Activated B cell treated with CpG ODN at 0.5 μM for 24 hours (primary cell): ENCODE measurements at places on chromosomes 3 and 15.

DNA sequence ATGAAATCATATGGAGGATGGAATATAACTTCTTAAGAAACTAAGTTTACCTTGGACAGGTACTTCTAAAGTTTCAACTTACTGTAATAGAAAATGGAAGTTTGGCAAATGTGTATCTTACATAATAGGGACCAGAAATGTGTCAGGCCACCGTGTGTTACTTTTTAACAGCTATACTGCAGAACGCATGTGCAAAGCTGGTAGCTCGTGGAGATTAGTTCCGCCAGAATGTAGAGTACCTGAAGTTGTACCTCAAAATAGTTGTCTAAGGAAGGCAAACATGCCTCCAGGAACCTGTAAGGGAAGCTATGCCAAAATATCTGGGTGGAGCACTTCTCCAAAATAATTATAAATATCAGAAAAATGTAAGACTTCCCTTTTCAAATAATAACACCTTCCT, 920.6 kb downstream of the ROBO1 start:
- no peaks in the 10 kb centered on the region for H3K36me3 ChIP-seq
- H3K27ac ChIP-seq = no peak overlapping the region
- DNase-seq = no peak
- H3K4me1 ChIP-seq = no peaks in the 10 kb centered on the region

- H3K36me3 ChIP-seq = no peaks in the 10 kb centered on the region
- no peak overlapping the region for H3K27ac ChIP-seq
- H3K4me1 ChIP-seq = peaks cover 5% of the 10 kb centered on the region
- H3K27me3 ChIP-seq = no peaks in the 10 kb centered on the region
Observed at GRCh38 chr3:185337231-185337816, 25.6 kb upstream of the MAP3K13 start.

GRCh38 chr15:84570164-84570735, 30.6 kb upstream of the ZSCAN2 start:
- no peaks in the 10 kb centered on the region for H3K27me3 ChIP-seq
- peak overlapping the region; percentile 91 for H3K4me3 ChIP-seq
- DNase-seq = peak; percentile 44
- H3K4me1 ChIP-seq = peaks cover 8% of the 10 kb centered on the region
- no peaks in the 10 kb centered on the region for H3K36me3 ChIP-seq

- no peak overlapping the region for H3K27ac ChIP-seq
- DNase-seq = no peak
- peaks cover 5% of the 10 kb centered on the region for H3K4me1 ChIP-seq
- no peaks in the 10 kb centered on the region for H3K36me3 ChIP-seq
- no peaks in the 10 kb centered on the region for H3K27me3 ChIP-seq
Observed at GRCh38 chr3:31442755-31443154, 90.0 kb upstream of the STT3B start.

- DNase-seq = no peak
- no peaks in the 10 kb centered on the region for H3K4me1 ChIP-seq
- no peaks in the 10 kb centered on the region for H3K36me3 ChIP-seq
- H3K27me3 ChIP-seq = no peaks in the 10 kb centered on the region
Observed at GRCh38 chr3:94928921-94929320, 866.1 kb downstream of the NSUN3 start.

DNA sequence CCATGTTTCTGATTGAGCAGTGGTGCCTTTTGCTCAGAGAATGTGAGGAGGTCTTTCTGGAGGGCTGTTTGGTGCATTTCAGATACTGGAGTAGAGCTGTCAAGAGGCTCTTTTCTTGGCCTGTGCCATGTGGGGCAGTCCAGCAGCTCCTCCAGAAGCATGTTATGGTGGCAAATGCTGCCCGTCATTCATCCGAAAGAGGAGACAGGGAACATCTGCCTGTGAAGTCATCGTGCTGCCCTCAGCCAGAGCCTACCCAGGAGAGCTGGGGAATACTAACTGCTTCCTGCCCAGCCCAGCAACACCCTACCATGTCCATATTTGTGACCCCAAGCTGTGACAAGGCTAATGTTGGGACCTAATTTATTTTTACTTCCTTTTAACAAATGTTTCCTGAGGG, 82.2 kb upstream of the SLC6A6 start:
- DNase-seq = no peak
- H3K36me3 ChIP-seq = no peaks in the 10 kb centered on the region
- H3K4me1 ChIP-seq = peaks cover 3% of the 10 kb centered on the region
- no peak overlapping the region for H3K27ac ChIP-seq

DNA sequence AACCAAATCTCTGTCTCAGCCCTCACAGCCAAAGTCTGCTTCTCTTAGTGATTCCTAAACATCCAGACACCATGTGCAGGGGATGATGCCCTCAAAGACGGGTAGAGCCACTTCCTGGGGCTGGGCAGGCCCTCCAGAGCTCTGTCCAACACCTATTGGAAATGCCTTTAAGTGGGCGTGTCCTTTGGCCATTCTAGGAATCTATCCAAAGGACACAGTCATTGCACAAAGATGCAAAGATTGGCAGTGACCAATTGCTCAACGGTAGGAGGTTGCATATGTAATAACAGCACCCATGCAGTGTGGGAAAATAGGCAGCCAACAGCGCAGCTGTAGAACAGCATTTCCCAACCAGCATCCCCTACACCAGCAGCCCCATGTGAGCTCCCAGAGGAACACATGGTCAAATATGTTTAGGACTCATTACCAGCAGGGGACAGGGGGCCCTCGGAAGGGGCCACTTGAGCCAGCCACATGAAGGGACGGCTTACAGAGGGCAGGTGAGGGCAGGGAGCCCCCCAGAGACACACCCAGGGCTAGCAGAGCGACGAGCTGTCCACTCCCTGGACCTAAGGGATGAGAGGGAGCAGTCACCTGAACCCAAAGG, 142.8 kb upstream of the IQSEC1 start:
- H3K4me1 ChIP-seq = no peaks in the 10 kb centered on the region
- H3K27me3 ChIP-seq = peaks cover 32% of the 10 kb centered on the region
- H3K4me3 ChIP-seq = no peak overlapping the region
- no peak overlapping the region for H3K27ac ChIP-seq
- H3K36me3 ChIP-seq = no peaks in the 10 kb centered on the region
- no peak for DNase-seq

DNA sequence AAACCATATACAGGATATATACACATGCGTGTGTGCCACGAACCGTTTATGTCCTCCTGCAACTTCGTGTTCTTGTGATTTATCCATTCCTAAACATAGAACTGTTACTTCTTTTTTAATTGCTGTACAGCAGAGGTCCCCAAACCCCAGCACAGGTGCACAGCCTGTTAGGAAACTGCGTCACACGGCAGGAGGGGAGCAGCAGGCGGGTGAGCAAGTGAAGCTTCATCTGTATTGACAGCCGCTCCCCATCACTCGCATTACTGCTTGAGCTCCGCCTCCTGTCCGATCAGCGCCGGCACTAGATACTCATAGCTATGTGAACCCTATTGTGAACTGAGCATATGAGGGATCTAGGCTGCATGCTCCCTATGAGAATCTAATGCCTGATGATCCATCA, 34.9 kb upstream of the NRROS start:
- no peaks in the 10 kb centered on the region for H3K36me3 ChIP-seq
- H3K27ac ChIP-seq = no peak overlapping the region
- H3K27me3 ChIP-seq = no peaks in the 10 kb centered on the region
- H3K4me3 ChIP-seq = no peak overlapping the region
- peaks cover 12% of the 10 kb centered on the region for H3K4me1 ChIP-seq
- DNase-seq = no peak

DNA sequence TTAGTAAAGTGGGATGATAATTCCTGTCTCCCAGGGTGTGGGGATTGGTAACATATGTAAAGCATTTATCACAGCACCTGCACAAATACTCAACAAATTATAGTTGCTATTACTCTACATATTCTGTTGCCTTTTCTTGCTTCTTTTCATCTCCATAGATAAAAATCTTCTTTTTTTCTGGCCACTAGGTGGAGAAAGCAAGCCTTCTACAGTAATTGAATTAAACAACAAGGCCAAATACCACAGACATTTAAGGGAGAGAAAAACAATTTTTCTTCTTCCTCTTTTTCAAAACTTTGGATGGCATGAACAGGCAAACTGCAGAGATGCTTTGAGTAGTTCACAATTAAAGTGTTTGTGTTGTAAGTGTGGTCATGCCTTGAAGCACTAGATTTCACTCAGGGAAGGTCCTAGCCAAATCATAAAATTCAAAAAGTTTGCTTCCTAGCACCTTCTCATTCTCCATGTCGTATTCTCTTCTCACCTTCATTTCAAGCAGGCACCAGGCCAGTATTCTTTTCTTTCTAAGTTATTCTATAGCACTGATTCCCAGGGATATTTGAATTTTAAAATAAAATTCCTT, 493.4 kb upstream of the TGFBR2 start:
- no peak for DNase-seq
- no peak overlapping the region for H3K4me3 ChIP-seq
- H3K27ac ChIP-seq = no peak overlapping the region
